Dorsolateral prefrontal cortex (tissue), 122 donors: ENCODE measurements at places on chromosomes 11 and 22. TPM values are rescaled to one million over a fixed set of nuclear protein-coding genes. Genes with fewer than 3 reads are reported as not detected.

PRODH gene
- 56.1 TPM for total RNA-seq

SCGB2A2 gene
- not detected for total RNA-seq

CYP2D6 gene
- total RNA-seq: 3.1 TPM

RTN4R gene
- 57.8 TPM for total RNA-seq

LINC01488 gene
- not detected for total RNA-seq

LRRN4CL gene
- total RNA-seq: 2.2 TPM

CDKN1C gene
- 23.2 TPM for total RNA-seq

BATF2 gene
- 0.71 TPM for total RNA-seq

DNA sequence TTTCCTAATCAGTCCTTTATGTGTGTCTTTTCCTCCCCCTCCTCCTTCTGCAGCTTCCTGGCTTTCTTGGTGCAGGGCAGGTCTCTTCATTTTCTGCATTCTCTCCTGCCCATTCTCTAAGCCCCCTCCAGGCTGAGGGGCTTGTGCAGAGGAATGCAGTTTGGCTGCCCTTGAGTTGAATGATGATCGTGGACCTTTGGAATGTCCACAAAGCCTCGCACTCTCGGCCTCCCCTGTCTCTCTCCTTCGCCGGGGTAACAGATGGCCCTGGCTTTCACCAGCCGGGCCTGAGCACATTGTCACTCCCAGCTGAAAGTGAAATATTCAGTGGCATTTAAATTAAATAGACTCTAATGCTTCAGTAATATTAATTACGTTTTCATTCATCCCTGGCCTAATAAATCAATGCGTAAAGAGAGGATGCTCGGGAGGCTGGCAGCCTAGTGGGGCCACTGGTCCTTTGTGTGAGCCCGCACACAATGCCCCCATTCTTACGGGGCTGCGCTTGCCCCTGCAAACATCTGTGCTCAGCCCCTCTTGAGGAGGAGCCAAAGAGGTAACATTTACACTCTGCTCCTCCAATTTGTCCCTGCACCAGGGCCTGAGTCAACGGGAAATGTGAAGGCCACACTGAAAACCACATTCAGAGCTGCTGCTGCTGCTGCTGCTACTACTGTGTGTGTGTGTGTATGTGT lies 64.9 kb upstream of the PAX6 start:
- DNase-seq: no peak

DNA sequence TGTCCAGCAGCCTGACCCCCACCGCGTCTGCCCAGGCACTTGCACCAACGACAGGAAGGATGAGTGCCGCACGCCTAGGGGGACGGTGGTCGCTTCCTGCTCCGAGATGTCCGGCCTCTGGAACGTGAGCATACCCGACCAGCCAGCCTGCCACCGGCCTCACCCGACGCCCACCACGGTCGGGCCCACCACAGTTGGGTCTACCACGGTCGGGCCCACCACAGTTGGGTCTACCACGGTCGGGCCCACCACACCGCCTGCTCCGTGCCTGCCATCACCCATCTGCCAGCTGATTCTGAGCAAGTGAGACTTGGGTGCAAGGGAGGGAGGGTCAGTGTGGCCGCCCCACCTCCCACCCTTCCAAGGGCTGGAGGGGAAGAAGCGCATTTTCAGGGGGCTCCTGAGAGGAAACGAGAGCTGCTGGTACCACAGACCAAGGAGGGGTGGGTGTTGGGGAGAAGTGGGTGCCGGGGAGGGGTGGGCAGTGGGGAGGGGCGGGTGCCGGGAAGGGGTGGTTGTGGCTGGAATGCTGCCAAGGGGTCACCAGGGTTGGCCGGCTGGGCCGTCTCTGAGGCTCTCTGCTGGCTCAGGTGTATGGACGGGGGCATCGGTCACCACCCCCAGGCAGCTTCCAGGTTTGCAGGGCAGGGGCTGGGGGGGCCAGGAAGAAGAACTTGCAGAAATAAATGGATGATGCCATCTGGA lies 27.7 kb upstream of the MUC5B start:
- peak; percentile 23 for DNase-seq

GRCh38 chr11:47394050-47394321 lies 14.4 kb upstream of the SLC39A13 start:
- no peak for DNase-seq

DNA sequence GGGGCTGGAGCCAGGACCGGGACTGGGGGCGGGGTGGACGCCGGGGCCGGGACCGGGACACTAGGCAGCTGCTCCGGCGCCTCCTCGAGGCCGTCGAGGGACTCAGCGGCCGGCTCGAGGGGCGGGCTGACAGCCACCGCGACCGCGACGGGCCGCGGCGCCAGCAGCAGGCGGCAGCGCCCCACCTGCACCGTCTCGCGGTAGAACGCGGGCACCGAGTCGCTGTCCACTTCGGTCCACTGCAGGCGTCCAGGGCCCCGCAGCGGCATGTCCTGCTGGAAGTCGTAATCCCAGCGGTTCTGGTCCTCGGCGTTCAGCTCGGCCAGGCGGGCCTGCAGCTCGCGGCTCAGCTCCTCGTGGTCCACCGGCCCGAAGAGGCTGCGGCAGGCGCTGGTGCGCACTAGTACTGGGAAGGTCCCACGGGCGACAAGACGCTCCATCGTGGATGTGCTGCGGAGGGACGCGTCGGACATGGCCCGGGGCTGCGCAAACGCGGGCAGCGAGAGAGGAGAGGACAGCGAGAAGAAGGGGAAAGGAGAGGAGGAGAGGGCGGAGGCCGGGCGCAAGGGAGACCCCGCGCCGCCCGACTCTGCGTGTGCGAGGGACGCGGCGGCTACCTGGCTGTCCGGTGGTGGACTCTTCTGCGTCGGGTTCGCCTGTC lies 428 bp downstream of the CDKN1C start:
- peak; percentile 36 for DNase-seq

GRCh38 chr11:120613264-120614226 lies 102.0 kb downstream of the GRIK4 start:
- no peak for DNase-seq

DNA sequence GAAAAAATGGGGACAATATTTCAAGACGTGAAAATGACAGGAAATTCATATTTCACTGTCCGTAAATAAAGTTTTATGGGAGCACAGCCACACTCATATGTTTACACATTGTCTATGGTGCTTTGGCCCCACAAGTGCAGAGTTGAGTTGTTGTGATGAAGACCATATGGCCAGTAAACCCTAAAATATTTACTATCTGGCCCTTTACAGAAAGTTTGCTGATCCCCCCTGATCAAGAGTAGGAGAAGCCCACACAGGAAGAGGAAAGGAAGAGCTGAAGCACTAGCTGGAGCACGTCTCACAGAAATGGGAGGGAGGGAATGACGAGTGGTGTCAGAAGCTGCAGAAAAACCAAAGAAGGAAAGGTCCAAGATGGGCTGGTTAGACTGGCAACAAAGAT lies 78.8 kb downstream of the TNRC6B start:
- DNase-seq: no peak

DNA sequence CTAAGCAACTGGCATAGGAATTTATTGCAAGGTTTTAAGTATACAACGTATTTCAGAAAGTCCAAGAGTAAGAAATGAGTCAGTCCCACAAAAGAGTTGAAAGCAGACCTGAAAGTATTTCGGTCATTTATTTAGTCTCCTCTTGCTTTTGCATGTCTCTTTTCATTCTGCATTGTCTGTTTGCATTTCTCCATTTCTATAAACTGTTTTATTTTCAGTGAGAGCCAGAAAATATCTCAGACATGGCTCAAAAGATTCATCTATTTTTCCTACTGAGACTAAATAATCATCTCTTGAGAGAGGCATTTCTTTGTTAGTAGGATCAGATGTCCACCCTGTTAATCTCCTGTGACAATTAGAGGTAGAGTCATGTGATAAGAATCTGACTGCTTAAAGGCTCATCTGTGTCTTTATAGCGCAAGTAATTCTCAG lies 219.1 kb upstream of the CCDC179 start:
- no peak for DNase-seq

- DNase-seq: no peak
Measured at GRCh38 chr11:116059919-116060318, 555.7 kb upstream of the CADM1 start.

- no peak for DNase-seq
Measured at GRCh38 chr22:45783021-45783420, 111.4 kb downstream of the ATXN10 start.

- DNase-seq: no peak
Measured at GRCh38 chr11:34614344-34615104, 6.4 kb upstream of the EHF start.

DNA sequence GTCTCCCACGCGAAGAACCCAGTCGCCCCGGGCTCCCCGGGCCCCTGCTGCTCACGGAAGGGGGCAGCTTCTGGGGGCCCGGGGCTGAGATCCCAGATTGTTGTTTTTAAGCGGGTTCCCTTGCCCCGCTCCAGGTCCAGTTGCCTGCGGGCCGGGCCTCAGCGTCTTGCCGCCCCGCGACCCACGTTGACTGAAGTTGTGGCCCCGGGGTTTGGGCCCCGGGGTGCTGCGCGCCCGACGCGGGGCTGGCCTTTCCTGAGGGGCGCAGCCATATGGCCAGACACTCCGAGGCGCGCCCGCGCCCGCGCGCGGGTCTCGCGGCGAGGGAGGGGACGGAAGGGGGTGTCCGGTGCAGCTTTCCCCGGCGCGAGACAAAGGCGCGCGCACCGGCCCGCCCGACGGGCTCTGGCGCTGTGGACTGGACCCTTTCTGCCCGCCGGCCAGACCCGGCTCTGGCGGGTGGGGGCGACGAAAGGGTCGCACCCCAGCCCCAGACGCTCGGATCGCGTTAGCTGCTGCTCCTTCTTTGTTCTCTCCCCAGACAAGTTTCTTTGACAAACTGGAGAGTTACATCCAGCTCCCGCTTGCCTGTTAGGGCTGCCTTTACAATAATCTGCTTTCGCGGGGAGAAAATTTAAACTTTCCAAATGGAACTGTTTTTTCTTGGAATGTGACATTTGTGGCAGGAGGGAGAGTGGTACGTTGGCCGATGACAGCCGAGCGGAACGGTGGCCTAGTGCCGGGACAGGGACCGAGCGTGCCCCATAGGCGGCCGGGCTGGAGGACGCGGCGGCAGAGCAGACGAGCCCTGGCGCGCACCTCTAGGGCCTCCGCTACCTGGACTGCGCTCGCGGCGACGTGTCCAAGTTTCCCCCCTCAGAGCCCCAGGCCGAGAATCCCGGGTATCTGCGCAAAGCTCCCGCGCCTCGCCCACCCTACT lies 716 bp downstream of the AMOTL1 start:
- DNase-seq: no peak

- no peak for DNase-seq
Measured at GRCh38 chr11:134417871-134418840, 6.1 kb upstream of the B3GAT1 start.

GRCh38 chr11:14101388-14101787 lies 138.9 kb downstream of the SPON1 start:
- DNase-seq: no peak

- DNase-seq: peak; percentile 9
Measured at GRCh38 chr22:44582016-44582415, 84.0 kb upstream of the RTL6 start.

DNA sequence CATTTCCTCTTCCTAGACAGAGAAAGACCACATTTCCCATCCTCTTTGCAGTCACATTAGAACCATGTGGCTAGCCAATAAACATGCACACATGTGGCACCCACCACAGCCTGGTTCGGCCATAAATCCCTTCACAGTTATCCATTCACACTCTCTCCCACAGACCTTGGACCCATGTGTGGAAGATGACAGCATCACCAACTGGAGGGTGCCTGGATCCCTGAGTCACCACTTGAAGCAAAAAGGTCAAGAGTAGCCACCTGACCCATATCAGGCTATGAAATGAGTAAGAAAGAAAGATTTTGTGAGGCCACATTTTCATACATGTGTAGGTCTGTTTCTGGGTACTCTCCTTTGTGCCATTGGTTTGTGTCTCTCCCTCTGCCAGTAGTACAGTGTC lies 9.0 kb upstream of the TMEM121B start:
- no peak for DNase-seq
